NCI-H345 (cell line): ENCODE measurements at places on chromosomes 1 and 21.

DNA sequence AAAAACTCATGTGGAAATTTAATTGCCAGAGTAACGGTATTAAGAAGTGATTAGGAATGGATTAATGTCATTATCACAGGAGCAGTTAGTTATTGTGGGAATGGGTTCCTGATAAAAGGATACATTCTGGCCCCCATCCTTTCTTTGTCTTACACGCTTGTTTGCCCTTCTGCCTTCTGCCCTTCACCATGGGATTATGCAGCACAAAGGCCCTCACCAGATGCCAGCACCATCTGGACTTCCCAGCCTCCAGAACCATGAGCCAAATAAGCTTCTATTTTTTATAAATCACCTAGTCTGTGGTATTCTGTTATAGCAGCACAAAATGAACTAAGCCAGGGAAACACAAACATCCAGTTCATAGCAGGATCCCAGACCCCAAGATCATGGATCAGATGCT lies 33.9 kb upstream of the POU2F1 start:
- DNase-seq = no peak

GRCh38 chr1:227764019-227764391 lies 28.8 kb downstream of the SNAP47 start:
- DNase-seq = no peak

DNA sequence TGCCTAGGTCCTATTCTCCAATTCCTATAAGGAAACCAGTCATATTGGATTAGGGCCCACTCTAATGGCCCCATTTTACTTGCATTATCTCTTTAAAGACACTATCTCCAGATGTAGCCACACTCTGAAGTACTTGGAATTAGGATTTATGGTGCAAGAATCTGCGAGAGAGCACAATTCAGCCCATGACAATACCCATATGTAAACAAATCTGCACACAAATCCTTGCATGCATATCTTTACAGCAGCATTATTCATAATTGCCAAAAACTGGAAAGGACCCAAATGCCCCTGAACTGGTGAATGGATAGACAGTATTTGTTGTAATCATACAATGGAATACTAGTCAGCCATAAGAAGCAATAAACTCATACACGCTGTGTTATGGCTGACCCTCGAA lies 229.8 kb upstream of the ADAMTS5 start:
- no peak for DNase-seq

- no peak for DNase-seq
Observed at GRCh38 chr1:167450843-167451242, 67.5 kb downstream of the CD247 start.

DNA sequence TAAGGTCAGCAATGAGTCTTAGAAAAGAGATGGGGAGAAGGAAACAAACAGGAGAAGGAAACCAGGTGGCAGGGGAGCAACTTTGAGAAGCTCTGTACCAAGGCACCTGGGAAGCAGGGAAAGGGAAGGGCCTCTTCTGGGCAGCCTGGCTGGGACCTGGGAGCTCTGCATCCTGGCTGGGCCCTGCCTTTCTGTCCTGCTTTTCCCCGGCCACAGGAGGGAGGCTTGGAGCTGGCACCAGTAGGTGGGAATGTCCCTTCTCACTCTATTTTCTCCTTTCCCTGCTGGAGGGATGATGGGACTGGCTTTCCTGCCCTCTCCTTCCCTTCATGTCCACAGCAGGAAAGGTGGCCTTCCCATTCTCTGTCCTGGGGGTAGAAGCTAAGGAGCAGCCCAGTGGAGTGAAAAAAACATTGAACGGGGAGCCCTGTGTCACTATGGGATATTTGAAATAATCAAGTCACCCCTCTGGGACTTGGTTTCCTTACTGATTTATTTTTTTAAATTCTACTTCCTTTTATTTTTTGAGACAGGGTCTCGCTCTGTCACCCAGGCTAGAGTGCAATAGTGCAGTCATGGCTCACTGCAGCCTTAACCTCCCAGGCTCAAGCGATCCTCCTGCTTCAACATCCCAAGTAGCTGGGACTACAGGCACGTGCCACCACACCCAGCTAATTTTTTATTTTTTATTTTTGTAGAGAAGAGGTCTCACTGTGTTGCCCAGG lies 5.1 kb upstream of the NES start:
- DNase-seq = no peak

GRCh38 chr1:244800821-244801220 lies 34.6 kb upstream of the COX20 start:
- DNase-seq = no peak

- DNase-seq = no peak
Observed at GRCh38 chr1:12634696-12635202, 9.1 kb upstream of the AADACL4 start.

DNA sequence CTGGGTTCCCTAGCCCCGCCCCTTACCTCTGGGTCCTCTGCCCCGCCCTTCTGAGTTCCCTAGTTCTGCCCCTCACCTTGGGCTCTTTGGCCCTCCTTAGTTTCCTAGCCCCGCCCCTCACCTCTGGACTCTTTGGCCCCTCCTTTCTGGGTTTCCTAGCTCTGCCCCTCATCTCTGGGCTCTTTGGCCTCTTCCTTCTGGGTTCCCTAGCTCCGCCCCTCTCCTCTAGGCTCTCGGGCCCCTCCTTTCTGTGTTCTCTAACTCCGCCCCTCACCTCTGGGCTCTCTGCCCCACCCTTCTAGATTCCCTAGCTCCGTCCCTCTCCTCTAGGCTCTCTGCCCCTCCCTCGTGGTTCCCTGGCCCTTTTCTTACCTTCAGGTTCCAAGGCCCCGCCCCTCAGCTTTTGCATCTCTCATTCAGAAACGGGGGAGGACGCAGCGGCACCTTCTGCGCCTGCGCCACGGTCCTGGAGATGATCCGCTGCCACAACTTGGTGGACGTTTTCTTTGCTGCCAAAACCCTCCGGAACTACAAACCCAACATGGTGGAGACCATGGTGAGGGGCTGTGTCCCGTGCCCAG lies 88.5 kb downstream of the PTPRU start:
- DNase-seq = no peak

DNA sequence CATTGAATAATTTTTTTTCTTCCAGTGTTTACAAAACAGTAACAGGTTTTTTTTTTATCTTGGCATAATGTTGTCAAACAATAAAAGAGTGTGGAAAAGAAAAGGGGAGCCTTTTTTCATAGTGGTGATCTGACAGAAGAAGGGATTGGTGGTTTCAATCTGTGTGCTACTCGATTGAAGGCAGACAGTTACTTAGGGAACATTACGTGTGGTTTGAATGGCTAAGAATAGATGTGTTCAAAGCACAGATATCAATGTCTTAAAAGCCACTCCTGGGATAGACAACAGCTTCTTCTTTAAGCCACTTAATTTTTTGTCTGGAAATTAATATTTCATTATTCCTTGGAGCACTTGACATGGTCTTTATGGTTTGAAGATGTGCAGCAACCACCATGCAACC lies 558.6 kb upstream of the ADGRL2 start:
- DNase-seq = no peak

DNA sequence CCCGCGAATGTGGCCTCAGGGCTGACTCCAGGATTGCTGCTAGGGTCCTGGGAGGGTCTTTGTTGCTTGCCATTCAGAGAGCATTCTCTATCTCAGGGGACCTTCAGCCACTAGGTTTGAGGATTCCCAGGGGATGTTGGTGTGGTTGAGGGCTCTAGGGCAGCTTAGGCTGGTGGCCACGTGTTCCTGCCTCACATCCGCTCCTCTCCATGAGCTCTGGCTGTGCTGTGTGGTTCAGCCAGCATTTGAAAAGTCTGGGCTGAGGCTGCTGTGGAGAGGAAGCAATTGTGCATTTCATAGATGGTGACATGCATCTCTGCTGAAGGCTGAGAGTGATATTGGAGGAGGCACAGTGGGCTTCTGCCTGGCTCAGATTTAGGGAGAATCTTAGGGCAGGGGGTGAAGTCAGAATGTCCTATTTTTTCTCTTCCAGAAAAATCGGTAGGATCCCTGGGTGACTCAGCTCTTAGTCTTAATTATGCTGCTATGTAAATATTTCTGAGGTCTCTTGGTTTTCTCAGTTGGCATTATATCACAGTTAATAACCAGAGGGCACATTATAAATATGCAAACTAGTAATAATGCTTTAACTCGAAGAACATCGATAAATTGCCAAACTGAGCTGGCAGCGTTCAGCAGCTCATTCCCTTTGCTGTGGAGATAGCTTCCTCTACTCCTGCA lies 182.3 kb downstream of the CAMTA1 start:
- no peak for DNase-seq

DNA sequence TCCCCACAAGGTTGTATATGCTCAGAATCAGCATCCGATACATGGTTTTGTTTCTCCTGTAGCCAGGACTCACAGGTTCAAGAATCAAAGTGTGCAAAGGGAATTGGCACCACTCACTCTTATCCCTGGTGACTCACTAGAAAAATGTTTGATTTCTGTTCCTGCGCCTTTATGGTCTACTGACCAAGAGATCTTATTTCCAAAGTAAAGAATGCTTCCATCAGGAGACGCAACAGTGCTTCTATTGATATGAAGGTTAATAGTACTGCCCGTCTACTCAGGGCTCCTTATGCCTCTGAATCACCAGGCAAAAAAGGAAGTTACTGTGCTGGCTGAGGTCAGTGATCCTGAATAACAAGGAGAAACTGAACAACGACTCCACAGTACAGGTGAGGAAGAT lies 1392.0 kb upstream of the PRMT6 start:
- no peak for DNase-seq

GRCh38 chr1:228313536-228314277 lies 92.9 kb downstream of the TRIM11 start:
- DNase-seq = no peak

GRCh38 chr1:235910357-235911299 lies 43.9 kb upstream of the LYST start:
- no peak for DNase-seq

DNA sequence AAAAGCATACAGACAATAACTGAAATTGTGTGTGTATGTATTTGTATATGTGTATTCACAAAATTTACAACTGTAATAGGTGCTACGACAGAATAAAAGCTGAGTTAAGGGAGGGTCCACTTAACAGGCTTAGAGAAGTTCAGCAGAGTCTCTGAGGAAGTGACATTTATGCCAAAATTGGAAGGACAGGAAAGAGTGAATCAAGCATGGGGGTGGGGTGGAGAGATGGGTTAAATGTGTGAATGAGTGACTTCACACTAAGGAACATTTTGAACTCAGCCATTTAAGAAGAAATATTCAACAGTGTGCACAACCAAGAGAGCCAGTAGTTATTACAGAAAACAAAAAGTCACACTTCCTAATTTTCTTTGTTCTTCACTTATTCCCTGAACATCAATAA lies 53.8 kb upstream of the RGS1 start:
- no peak for DNase-seq
